ENCODE measurements at places on chromosomes 2 and 18.

GRCh38 chr2:44360749-44361329, 455 bp downstream of the PREPL start:
- DNase-seq, result no peak

GRCh38 chr2:133986081-133986837, 267.6 kb upstream of the MGAT5 start:
- DNase-seq, result no peak

- DNase-seq, result no peak
These were observed 103.3 kb downstream of the ALK start for GRCh38 chr2:29817801-29818680.

GRCh38 chr18:62736077-62736855, 20.9 kb downstream of the PHLPP1 start:
- no peak for DNase-seq

GRCh38 chr2:99414566-99414965, 75.3 kb downstream of the REV1 start:
- no peak for DNase-seq

DNA sequence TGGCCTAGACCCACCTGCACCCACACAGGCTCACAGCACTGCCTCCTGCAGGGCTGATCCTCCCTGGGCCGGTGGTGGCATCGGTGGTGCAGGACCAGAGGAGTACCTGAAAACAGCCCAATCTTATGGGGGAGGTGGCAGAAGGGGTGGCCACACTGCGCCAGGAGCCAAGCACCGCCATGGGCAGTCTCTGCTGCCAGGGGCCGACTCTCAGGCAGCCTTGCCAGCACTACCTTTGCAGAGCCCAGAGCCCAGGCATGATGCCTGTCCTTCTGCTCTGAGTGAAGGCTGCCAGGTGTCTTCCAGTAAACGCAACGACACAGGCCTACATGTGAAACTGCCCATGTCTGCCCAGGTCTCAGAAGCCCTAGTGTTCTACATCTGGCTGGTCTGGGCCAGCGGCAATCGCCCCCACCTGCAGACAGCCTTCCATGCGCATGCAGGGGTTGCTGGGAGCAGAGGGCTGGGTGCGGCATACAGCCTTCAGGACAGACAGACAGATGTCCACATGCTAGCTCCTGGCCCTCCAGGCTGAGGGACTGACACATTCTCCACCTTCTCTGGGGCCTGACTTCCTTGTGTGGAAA, 6.8 kb downstream of the HS6ST1 start:
- DNase-seq, result no peak

GRCh38 chr2:173196638-173197037, 121.0 kb downstream of the MAP3K20 start:
- no peak for DNase-seq

DNA sequence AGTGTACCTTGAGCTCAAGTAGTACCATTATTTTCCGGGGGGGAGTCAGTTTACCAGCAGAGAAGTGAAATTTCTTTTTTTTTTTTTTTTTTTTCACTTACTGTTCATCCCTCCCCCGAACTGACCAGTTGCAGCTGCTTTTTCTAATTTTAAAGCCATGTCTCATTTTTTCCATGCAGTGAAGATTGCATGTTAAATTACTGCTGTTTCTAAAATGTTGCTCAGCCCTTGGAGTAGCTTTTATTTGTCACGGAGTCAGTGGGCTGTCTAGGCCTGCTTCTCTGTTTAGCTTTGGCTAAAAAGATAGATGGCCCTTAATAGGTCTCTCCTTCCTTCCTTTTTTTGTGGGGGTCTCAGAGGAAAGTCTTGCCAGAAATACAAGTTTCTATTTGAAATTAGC, 70.2 kb downstream of the NGEF start:
- no peak for DNase-seq

GRCh38 chr2:98308068-98308467, 38.2 kb upstream of the CNGA3 start:
- DNase-seq, result no peak

GRCh38 chr2:171346723-171347557, 86.8 kb downstream of the METTL8 start:
- no peak for DNase-seq

DNA sequence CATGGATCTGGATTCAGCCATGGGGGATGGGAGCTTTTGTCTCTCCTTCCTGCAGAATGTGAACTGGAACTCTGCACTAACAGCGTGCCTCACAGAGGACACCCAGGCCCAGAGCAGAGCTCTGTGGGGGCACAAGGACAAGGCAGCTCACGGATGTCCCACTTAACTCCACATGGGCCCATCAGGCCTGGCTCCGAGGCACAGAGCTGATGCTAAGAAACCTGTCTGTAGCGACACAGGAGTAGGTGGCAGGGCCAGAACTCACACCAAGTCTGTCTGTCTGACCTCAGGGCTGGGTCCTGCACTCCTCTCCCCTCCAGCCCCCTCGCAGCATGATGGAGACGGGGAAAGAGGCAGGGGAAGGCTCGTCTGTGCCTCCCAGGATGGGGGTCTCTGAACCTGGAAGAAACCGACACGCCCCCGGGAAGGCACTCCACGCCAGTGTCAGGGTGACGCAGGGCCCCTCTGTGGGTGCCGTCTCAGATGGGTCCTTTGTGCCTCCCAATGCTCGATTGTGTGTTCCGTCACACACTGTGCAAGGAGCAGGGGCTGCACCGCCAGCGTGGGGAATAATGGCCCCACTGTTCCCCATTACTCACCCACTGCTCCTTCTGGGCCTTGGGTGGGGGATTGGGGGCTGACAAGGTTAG, 36.6 kb downstream of the FAM178B start:
- DNase-seq, result no peak

DNA sequence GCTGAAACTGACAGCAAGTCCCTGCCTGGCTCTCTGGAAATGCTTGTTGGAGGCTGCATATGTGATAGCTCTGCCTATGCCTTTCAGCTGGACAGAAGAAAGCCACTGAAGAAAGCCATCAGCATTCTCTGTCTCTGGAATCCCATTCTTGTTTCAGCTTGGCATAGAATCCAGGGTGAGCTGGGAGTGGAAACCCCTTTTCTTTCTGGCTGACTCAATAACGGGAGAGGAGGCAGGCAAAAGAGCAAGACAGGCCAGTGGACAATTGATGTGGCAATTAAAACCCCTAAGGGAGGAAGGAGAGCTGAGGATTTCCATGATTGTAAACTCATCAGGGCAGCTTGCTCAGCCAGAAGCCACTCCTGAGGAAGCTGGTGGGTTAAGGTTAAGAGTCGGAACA, 208.1 kb downstream of the CLIP4 start:
- DNase-seq, result no peak

GRCh38 chr2:12928775-12929401, 212.2 kb downstream of the TRIB2 start:
- DNase-seq, result no peak

GRCh38 chr18:8107426-8107825, 501.8 kb upstream of the RAB12 start:
- DNase-seq, result no peak

- DNase-seq, result no peak
These were observed 1.2 kb downstream of the CPSF3 start for GRCh38 chr2:9424447-9425164.

GRCh38 chr18:59918320-59918755, 18.5 kb downstream of the PMAIP1 start:
- no peak for DNase-seq

GRCh38 chr2:150209746-150210145, 277.7 kb downstream of the RND3 start:
- no peak for DNase-seq

- no peak for DNase-seq
These were observed 1.2 kb downstream of the PIEZO2 start for GRCh38 chr18:11147962-11148679.

- DNase-seq, result peak; percentile 9
These were observed 272.5 kb upstream of the PXDN start for GRCh38 chr2:2016651-2017311.

- DNase-seq, result no peak
These were observed 317.0 kb downstream of the AGAP1 start for GRCh38 chr2:235810846-235811245.

DNA sequence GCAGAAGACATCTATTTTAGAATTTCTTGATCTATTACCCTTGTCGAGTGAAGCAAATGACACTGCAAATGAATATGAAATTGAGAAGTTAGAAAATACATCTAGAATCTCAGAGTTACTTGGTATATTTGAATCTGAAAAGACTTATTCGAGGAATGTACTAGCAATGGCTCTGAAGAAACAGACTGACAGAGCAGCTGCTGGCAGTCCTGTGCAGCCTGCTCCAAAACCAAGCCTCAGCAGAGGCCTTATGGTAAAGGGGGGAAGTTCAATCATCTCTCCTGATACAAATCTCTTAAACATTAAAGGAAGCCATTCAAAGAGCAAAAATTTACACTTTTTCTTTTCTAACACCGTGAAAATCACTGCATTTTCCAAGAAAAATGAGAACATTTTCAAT, 370.4 kb downstream of the XIRP2 start:
- no peak for DNase-seq

GRCh38 chr18:33581856-33582255, 3.8 kb downstream of the ASXL3 start:
- DNase-seq, result no peak
